ENCODE measurements at places on chromosomes 5 and 9.
A peak's percentile ranks its signal among the peaks of the same experiment; 100 is the strongest.

DNA sequence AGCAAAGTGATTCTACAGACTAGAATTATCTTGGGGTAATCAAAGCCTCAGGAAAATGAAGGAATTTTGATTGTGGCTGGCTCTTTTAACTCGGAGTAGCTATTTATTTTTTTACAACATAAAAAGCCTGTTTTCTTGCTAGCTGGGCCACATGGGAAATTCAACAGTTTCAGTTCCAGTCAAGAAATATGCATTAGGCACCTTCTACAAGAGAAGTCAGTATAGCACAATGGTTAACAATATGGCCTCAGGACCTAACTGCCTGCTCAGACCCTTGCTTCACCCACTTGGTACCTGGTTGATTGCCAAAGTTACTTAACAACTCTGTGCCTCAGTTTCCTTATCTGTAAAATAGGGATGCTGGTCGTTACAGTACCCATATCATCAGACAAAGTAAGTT is 586.2 kb downstream of the ZNF608 start:
- DNase-seq: no peak

DNA sequence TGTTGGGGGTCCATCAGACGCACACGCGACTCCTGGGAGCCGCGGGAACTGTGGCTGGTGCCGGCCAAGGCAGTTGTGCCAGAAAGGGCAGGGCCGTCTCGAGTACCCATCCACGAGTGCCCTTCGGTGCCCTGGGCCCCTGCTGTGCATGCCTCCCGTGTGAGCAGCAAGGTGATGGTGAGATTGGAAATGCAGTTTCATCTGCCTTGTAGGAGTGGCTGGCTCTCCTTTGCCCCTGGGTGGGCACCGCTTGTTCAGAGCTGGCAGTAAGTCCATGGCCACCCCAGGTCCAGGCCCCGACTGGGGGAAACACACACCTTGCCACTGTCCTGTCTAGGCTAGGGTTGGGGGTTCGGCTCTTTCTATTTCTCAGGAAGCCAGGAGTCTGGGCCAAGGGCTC is 5.7 kb downstream of the NKD2 start:
- no peak for DNase-seq

DNA sequence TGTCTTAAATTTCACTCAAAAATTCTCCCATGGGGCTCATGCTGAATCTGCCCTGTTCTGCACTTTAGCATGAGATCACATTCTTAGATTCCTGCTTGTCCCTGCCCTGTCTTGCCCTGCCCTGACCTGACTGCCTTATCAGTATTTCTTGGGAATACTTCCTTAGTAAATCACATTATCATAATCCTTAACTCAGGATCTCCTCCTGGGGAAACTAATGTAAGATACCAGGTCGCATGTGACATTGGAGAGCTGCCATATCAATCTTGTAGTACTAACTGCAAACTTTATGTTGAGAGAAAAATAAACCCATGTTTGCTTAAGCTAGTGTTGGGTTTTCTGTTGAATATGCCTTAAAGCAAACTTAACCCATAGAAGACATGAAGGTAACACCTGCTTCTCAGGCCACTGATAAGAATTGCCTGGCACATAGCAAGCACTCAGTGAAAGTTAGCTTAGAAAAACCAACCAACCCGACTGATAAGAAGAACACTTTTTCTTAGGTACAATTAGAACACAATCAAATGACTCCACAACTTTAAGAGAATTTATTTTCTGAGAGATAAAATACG is 53.3 kb downstream of the IL33 start:
- DNase-seq: no peak

- DNase-seq: no peak
These were observed 504 bp upstream of the ZNF618 start for GRCh38 chr9:113875459-113876150.

GRCh38 chr9:130143958-130144366 is 28.2 kb upstream of the NCS1 start:
- no peak for DNase-seq

DNA sequence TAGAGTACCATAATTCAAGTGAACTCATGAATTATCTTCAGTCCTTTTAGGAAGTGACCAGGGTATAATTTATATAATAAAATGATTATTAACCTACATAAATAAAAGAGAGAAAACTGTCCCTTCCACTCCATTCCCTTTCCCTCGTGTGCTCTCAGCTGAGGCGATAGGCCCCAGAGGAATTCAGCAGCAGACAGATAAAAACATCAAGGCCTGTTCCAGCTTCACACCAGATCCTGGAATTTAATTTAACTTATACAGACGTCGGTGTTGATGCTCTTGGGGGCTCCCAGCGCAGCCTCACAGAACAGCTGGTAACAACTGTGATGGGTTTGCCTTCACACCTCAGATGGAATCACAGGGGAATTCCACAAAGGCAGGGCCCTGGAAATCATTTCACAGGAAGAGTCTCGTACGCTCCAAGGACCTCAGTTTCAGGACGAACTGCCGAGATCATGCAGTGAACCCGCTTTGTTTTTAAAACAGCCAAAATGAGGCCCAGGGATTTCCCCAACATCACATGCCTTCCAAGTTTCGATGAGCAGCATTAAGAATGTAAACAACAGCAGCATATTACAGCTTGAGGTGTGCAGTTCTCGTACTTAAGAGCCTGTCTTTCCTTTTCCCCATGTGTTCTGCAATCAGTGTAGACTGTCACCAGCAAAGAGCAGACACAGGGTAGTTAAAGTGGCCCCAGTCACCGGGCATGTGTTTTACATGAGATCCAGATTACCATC is 73.6 kb upstream of the ALDH1B1 start:
- DNase-seq: no peak

- DNase-seq: no peak
These were observed 93.0 kb downstream of the PHF2 start for GRCh38 chr9:93669116-93669957.

DNA sequence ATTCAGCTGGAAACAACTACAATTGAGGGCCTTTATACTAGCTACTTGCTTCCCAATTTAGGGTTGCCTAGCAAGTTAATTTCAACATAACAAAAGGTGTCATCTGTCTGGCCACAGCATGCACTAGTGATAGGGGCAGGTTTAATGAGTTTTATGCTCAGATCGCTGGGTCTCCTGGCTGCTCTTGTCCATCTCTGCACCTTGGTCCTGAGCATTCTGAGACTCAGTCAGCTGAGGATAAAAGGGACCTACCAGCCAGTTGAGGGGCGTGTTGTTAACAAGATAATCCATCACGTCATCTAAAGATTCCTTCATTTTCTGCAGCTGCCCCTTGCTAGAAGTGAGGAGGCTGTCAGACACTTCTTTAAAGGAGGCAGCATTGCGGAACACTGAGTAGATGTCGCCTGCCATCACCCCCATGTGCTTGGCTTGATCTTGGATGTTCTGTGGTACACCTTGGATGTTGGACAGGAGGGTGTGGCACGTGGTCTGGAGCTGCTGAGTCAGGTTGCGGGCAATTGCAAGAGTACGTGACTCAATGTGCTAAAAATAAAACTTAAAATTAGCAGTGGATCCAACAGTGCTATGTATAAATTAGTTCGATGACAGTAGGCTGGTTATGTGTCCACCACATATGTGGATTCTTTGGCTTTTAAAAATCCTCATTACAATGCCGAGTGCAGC is 11.0 kb downstream of the PLIN2 start:
- no peak for DNase-seq

DNA sequence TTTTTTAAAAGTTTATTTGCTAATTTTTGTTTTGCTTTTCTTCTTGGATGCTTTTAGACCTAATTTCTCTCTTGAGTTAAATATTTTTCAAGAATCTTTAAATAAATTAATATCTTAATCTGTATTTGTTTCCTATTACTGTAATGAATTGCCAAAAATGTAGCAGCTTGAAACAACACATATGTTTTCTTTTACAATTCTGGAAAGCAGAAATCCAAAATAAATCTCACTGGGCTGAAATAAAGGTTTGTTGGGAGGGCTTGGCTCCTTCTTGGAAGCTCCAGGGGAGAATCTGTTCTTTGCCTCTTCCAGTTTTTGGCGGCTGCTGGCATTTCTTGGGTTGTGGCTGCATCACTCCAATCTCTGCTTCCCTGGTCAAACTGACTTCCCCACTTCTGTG is 658.1 kb upstream of the ARRDC3 start:
- no peak for DNase-seq

GRCh38 chr5:60487885-60488442 is 212.0 kb downstream of the DEPDC1B start:
- no peak for DNase-seq

GRCh38 chr9:76519075-76519835 is 60.3 kb downstream of the GCNT1 start:
- DNase-seq: no peak

DNA sequence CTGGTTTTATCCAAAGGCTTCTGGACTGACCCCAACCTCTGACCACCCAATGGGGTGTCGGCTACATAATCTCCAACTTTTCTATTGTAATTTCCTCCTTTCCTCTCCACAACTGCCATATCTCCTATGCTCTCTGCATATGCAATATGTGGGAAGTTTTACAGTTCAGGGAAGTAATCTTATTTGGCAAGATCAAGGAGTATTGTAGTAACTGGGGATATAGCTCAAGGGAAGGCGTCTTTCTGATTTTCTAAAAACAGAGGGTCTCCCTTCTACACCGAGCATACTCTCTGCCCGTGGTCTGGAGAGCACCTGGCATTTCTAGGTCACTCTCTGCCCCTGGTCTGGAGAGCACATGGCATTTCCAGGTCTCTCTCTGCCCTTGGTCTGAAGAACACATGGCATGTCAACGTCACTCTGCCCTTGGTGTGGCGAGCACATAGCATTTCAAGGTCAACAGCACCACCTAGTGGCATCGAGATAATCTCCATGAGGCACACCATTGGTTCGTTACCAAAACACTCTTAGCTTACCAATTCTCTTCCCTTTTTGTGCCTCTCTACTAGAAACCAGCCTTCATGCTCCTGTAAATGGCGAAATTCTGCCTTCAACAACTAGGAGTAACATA is 616.4 kb upstream of the NUDT12 start:
- DNase-seq: no peak

DNA sequence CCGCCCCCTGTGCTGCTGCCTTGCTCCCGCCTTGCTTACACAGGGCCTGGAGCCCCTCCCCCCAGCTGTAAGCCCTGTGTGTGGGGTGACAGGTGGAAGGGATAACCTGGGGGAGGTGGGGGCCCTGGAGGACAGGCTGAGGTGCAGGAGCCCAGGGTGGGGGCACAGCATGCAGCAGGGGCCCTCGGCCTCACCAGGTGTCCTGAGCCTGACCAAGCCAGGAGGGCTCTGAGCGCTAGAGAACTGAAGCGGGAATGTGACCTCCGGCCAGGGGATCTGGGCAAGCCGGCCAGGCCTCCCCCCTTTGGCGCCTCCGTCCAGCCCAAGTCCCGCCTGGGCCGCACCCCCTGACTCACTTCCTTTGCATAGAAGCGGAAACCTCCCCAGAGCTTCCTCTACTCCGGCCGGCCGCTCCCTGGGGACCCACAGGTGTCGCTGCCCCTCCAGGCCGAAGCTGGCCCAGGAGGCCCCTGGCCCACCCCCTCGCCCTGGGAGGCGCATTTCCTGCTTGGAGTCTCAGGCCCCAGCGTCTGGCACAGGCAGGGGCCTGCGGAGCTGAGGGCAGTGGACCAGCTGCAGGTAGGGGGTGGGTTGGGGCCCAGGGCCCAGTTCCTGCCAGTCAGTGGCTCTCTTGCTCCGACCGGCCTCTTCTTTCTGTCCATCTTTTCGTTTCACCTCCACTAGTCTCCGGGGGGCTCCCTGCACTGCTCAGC is at the start of gene TOR4A:
Gene TOR4A, plus strand, starts transcription at position 398 of the 713 bp plus-strand sequence. CDS start 964 bp downstream, outside the sequence.
- DNase-seq: no peak

DNA sequence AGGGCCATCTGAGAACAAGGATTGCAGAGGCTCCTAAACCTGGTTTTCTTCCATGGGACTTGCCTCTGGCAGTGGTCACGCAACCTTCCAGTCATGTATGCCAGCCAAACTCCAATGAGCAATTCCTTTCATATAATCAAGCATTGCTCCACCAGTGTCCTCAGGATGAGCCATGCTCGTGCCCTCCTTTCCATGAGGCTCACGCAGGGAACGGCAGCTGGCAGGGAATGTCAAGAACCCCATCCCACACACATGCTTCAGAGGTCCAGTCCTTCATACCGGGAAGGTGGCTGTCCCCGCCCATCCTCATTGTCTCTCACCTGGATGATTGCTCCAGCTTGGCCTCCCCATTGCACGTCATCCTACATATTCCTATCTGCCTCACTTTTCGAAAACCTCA is 13.4 kb upstream of the ZBTB34 start:
- DNase-seq: no peak

GRCh38 chr5:134590992-134591659 is 41.5 kb downstream of the SAR1B start:
- no peak for DNase-seq

GRCh38 chr5:88203981-88204750 is 64.5 kb downstream of the TMEM161B start:
- peak; percentile 8 for DNase-seq

- no peak for DNase-seq
These were observed 34.3 kb upstream of the CAST start for GRCh38 chr5:96627792-96628398.

DNA sequence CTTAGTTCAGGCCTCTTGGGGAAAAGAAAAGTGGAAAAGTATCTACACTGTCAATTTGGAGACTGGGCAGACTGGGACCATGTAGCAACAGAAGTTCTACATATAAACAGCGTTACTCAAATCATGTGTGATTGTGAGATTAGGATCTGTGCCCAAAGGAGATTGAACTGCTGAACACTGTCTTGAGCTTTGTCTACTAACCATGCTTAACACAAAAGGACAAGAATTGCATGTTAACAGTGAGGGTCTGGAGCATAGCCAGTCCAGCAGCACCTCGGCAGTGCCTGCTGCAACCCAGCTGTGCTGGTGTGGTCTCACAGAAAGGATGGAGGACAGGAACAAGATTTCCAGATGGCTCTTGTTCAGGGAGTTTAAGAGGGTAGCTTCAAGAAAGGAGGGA is 5.7 kb downstream of the PAM start:
- DNase-seq: no peak

DNA sequence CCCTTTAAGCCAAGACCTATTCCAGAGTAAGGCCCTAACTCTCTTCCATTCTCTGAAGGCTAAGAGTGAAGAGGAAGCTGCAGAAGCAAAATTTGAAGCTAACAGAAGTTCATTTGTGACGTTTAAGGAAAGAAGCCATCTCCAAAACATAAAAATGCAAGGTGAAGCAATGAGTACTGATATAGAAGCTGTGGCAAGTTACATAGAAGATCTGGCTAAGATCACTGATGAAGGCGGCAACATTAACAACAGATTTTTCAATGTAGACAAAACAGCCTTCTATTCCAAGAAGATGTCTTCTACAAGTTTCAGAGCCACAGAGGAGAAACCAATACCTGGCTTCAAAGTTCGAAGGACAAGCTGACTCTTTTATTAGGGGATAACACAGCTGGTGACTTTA is 1143.4 kb downstream of the CDH12 start:
- no peak for DNase-seq

GRCh38 chr9:120109242-120109641 is 470.7 kb downstream of the CDK5RAP2 start:
- no peak for DNase-seq

- DNase-seq: no peak
These were observed 320.8 kb downstream of the CCDC171 start for GRCh38 chr9:15873573-15874177.

Measured in activated CD4-positive, CD25-positive, alpha-beta regulatory T cell treated with anti-CD3 and anti-CD28 coated beads, Interleukin-2, amount 50 U/mL, for 16 hours (primary cell).